Stimulated activated CD8-positive, alpha-beta memory T cell treated with anti-CD3 and anti-CD28 coated beads, Interleukin-4, amount 100 ng/mL, for 1 hour (primary cell): ENCODE measurements at places on chromosomes 5 and 9.

DNA sequence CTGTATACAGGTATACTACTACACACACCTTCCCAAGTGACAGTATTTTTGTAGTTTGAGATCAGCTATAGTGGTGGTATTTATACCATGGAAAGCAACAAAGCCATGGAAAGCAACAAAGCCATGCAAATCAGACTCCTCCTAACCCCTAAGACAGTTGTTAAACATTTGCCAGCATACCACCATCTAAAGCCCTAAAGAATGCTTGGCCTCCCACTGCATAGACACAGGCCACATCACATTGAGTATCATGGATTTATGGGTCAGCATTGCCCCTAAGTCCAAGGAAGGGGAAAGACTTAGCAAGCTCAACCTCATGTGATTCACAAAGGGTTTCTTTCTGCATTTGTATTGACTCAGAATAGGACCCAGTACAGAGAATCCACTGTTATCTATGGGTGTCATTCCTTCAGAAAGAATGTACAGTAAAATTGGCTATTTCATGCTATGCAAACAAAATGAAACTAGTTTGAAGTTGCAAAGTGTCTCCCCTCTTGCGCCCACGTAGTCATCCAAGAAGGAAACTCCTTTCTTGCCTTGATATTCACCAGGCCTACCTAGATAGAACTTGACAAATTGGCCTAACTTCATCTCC, 70.4 kb upstream of the IQGAP2 start:
- no peak for DNase-seq

DNA sequence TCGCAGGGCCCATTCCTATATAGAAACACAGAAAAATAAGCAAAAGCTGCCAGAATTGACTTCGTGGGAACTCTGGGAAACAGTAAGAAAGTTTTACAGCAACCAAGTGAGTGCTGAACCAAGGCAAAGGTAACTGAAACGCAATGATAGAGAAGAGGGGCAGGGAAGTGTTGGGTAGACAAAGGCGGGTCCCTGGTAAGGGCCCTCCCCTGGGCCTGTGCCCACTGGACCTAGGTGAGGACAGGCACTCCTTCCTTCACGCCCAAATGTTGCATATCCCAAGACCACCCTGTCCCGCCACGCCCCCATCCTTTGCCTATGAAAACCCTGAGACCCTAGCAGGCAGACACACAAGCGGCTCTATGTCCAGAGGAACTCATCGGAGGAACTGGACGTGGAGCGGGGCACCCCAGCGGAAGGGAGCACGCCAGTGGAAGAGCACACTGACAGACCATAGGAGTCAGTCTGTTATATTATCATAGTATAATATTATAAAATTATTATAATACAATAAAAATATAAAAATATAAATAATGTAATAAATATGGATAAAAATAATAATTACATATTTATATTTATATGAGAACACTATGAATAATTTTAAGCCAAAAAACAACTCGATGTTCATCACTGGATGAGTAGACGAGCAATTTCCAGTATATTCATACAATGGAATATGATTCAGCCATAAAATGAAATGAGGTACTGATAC, 27.9 kb downstream of the CDKN2A start:
- no peak for DNase-seq

- DNase-seq = no peak
Measured at GRCh38 chr5:10974850-10975249, 213.8 kb upstream of the DAP start.

- no peak for DNase-seq
Measured at GRCh38 chr9:79480639-79481038, 91.1 kb upstream of the TLE4 start.

DNA sequence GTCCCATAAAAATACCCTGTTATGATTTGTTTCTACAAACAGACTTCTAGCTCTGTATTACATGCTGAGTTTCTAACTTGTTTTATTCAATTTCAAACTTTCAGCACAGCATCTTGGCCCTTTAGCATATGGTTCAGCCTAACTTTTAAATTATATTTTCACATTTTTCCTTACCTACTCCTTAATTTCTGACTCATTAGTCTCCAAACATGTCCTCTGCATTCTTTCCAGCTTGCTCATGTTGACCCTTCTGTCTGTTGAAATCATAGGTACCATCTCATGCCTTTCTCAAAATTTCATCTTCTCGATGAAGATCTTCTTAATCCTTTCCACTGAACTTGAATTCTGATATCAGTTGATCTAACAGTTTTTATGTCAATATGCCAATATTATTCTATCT, 200.9 kb upstream of the RIOK2 start:
- no peak for DNase-seq

DNA sequence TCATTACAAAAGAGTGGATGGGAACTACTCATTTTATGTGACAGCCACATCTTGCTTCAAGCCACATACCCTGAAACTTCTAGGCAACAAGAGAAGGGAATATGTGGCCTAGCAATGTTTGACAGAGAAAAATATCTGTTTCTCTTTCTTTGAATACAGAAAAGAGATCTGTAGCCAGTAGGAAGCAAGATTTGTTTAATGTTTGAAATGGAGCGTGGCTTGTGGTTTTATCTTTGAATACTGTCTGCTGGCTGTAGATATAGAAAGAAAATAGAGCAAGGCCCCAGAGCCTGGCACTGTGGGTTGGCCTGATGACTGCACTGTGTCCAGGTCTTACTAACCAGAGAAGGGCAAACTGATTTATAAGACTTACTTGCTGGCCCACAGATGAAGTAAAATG, 133.8 kb downstream of the ARHGEF28 start:
- DNase-seq = no peak
